ENCODE measurements at places on chromosomes 6 and 20. TPM values are rescaled to one million over a fixed set of nuclear protein-coding genes. Genes with fewer than 3 reads are reported as not detected.

The CNBD2 gene
- 7.3 TPM for total RNA-seq

DNA sequence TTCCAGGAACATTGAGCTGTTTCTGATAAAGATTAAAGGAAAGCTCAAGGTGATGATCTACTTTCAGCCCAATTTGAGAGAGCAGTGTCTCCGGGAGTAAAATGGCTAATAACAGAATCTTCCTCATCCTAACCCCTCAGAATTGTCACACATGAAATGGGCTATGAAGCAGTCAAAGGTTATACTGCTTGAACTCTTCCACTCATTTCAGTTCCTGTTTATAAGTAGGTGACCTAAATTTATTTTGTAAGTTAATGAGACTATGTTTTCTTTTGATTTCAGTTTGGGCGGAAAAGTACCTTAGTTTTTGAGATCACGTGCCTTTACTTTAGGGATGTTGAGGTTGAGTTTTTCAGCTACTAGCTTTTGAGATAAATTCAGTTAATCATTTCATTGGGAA, 47.2 kb downstream of the QKI start:
- no peaks in the 10 kb centered on the region for H3K27me3 ChIP-seq
- H3K27ac ChIP-seq, result no peak overlapping the region
- no peaks in the 10 kb centered on the region for H3K4me1 ChIP-seq
- H3K36me3 ChIP-seq, result 0 out of 2 replicates have a peak, but pooled peaks cover 5% of the 10 kb centered on the region
- H3K4me3 ChIP-seq, result no peak overlapping the region

GRCh38 chr6:68071740-68072139, 563.3 kb upstream of the ADGRB3 start:
- no peak overlapping the region for H3K4me3 ChIP-seq
- no peaks in the 10 kb centered on the region for H3K4me1 ChIP-seq
- H3K27me3 ChIP-seq, result no peaks in the 10 kb centered on the region
- no peaks in the 10 kb centered on the region for H3K36me3 ChIP-seq
- H3K27ac ChIP-seq, result no peak overlapping the region

DNA sequence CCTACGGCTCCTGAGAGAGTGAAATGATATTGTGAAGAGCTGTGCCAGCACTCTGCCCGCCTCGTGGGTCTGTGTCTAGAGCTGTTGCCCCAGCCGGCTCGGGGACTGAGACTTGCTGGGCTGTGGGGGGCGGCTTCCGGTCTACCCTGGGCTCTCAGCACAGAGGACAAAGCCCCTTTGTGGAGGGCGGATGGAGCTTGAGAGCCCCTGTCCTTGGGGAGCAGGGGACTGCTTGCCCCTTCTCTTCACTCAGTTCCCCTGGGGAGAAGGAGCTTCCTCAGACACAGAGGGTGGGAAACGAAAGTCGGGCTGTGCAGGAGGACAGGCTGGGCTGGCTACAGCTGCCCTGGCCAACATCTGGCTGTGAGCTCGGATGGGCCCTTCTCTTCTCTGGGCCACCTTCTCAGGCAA, 11.0 kb downstream of the SRC start:
- H3K36me3 ChIP-seq, result no peaks in the 10 kb centered on the region
- H3K4me3 ChIP-seq, result no peak overlapping the region
- no peaks in the 10 kb centered on the region for H3K27me3 ChIP-seq
- H3K4me1 ChIP-seq, result no peaks in the 10 kb centered on the region
- no peak overlapping the region for H3K27ac ChIP-seq
- DNase-seq, result no peak

The FNDC11 gene
- 10.6 TPM for total RNA-seq

DNA sequence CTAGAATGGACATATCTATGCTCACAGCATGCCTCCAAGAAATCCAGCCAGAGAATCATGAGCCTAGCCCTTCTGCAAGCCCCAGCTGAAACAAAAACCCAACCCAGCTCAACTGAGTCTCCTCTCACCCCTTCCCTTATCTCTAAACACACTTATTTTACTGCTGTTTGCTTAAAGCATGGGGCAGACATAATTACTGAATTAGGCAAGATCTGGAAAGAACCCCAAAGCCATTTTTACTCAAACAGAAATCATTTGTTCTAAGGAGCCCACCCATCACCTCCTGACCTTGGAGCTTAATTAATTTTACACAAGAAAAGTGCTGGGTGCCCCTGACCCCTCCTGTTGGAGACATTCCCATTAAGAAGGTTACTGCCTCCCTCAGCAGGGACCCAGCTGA, 291.6 kb downstream of the MAFB start:
- no peak overlapping the region for H3K27ac ChIP-seq
- no peaks in the 10 kb centered on the region for H3K36me3 ChIP-seq
- peaks cover 2% of the 10 kb centered on the region for H3K27me3 ChIP-seq
- no peaks in the 10 kb centered on the region for H3K4me1 ChIP-seq
- no peak for DNase-seq

DNA sequence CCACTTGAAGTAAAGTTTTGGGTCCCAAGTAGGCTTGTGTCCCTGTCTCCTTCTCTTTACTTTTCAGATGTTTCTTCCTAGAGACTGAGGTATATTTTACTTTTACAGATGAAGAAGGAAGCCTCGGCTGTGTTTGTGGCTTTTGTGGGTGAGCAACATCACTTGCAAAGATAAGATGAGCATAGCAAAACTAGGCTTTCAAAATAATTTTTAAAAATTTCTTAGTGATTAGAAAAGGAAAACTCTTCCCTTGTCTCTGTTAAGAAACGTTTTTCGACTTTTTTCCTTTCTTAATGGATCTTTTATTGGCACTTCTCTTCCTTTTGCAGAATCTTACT, 7.6 kb downstream of the PTPN1 start:
- peaks cover 21% of the 10 kb centered on the region for H3K4me1 ChIP-seq
- H3K36me3 ChIP-seq, result peaks cover 2% of the 10 kb centered on the region
- H3K27ac ChIP-seq, result no peak overlapping the region
- DNase-seq, result no peak
- no peaks in the 10 kb centered on the region for H3K27me3 ChIP-seq

DNA sequence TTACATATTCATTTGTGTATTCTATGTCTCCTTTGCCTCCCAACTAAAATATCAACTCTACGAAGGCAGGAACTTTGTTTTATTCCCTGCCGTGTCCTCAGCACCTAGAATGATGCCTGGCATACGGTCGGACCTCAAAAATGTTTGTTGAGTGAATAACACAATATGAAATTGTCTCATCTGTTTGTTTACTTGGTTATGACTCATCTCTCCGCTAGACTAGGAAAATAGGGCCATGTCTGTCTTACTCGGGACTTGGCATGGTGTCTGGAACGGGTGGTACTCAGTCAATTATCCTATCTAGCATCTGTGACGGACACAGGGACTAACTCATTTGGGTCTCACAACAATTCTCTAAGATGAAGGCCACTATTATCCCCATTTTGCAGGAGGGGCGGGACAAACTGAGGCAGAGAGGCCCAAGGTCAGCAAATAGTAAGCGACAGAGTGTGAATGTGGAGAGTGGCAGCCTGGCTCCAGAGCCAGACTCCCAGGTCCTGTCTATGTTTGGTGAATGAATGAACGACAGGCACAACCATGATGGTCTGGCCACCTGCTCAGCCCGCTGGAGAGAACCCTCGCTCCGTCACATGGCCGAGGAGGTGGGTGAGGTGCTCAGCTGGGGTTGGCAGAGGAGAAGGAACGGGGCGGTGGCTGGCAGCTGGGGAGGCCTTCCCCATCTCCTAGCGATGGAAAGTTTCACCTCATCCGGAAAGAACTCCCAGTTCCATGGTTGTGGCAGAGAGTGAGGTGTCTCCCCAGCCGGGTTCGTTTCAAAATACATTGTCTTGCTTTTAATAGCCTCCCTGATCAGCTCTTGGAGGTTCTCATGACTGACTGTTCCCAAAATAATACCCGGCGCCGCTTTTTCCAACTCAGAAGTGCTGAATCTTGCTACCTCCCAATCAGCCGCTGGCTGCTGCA, 27.6 kb upstream of the NFATC2 start:
- no peak overlapping the region for H3K27ac ChIP-seq
- H3K36me3 ChIP-seq, result no peaks in the 10 kb centered on the region
- H3K4me1 ChIP-seq, result peaks cover 7% of the 10 kb centered on the region

The PRKN gene
- total RNA-seq, result not detected

- no peak overlapping the region for H3K4me3 ChIP-seq
- no peaks in the 10 kb centered on the region for H3K36me3 ChIP-seq
- H3K4me1 ChIP-seq, result no peaks in the 10 kb centered on the region
Measured at GRCh38 chr6:100670056-100670455, 205.3 kb upstream of the SIM1 start.

GRCh38 chr6:5422321-5422915, 161.1 kb downstream of the FARS2 start:
- no peaks in the 10 kb centered on the region for H3K27me3 ChIP-seq
- H3K4me3 ChIP-seq, result no peak overlapping the region
- no peaks in the 10 kb centered on the region for H3K4me1 ChIP-seq
- H3K27ac ChIP-seq, result no peak overlapping the region

The HCRTR2 gene
- not detected for total RNA-seq

The TAPBP gene
- 156 TPM for total RNA-seq

The DNAAF9 gene
- 2.6 TPM for total RNA-seq

DNA sequence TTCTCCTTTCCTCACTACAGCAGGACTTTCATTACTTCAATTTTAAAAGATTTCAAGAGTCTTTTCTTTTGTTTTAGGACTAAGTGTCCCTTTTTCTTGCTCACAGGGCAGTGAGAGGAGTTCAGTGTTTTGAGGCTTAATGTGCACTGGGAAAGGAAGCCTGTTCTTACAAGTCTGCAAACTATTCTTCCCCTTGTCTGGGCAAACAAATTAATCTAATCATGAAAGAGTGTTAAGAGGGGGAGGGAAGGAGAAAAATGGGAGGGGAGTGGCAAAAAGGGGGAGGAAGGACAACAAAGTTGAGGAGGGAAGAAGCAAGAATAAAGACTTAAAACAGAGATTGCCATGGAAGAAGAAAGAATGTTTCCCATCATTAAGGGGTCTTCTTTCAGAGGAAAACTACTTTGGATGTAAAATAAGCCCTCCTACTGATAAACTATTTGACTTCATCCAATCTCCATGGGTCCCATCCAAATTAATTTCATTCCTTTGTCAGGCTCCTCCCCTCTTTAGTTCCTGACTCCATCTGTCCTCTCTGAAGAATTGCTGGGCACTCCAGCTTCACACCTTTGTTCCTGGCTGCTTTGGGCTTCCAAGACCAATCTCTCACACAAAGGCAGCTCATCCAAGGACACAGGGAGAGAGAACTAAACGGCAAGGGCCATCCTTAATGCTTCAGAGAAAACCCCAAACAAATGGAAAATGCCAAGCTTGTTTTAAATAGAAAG, 244.5 kb downstream of the TPBG start:
- no peaks in the 10 kb centered on the region for H3K36me3 ChIP-seq
- H3K27me3 ChIP-seq, result no peaks in the 10 kb centered on the region
- H3K4me1 ChIP-seq, result no peaks in the 10 kb centered on the region
- H3K4me3 ChIP-seq, result no peak overlapping the region
- DNase-seq, result no peak
